Testis (tissue), 5 donors: ENCODE measurements at places on chromosomes 2 and 18.
A peak's percentile ranks its signal among the peaks of the same experiment; 100 is the strongest.

- DNase-seq = no peak
These were observed 678.3 kb downstream of the NYAP2 start for GRCh38 chr2:226077841-226078240.

- no peak for DNase-seq
These were observed 4.8 kb upstream of the KDM3A start for GRCh38 chr2:86436328-86436727.

- no peak for DNase-seq
These were observed 417.1 kb downstream of the HRH4 start for GRCh38 chr18:24877546-24877945.

- DNase-seq = peak; percentile 17
These were observed 118.6 kb downstream of the PTGR3 start for GRCh38 chr18:75090336-75090735.

GRCh38 chr2:240319221-240319854, 116.1 kb upstream of the GPC1 start:
- DNase-seq = no peak

- DNase-seq = no peak
These were observed 1002.8 kb upstream of the NRXN1 start for GRCh38 chr2:52034706-52035105.

- no peak for DNase-seq
These were observed 80.2 kb downstream of the MREG start for GRCh38 chr2:215933151-215933550.

GRCh38 chr2:28437149-28437835, 44.6 kb downstream of the FOSL2 start:
- DNase-seq = no peak

DNA sequence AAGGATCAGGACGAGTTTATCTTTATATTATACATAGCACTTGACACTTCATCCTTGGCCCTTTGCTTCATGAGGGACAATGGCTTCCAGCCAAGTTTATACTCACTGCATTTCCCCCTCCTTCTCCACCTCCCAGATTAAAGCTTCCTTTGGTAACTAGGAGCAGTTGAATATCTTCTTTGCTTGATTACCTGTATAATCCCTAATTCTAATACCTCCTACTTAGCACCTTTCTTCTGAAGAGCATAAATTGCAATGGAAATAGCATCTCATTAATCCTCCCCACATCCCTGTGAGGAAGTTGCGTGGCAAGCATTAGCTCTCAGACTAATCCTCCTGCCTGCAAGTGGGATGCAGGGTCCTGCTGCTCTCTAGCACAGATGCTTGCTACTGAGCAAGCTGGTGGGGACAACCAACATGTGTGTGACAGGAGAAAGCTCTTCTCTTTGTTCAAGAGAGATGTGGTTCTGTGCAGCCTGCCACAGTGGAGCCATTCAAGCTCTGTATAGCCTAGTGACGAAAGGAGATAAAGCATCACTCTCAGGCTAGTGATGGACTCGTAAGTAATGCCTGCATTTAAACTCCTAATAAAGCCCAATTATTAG, 19.1 kb downstream of the KLHL14 start:
- DNase-seq = no peak

DNA sequence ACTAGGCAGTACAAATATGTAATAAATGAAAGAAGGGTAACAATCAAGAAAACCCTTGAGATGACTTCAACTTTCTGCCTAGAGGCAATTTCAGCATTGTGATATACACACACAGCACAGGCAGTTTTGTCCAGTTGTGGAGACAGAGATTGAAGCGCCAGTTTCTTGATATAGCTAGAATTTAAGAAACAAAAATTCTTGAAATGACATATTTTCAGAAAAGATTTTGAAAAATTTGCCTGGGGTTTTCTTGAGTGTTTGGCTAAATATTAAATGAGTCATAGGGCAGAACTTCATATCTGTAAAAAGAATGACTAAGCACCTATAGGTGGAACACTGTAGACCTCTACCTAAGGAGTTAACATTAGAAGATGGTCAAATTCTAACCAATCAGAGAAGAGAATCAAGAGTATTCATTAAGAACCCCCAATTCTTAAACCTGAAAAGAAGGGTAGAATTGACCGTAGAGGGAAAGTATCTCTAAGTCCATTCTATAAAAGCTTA, 1266.8 kb upstream of the TMEFF2 start:
- no peak for DNase-seq

DNA sequence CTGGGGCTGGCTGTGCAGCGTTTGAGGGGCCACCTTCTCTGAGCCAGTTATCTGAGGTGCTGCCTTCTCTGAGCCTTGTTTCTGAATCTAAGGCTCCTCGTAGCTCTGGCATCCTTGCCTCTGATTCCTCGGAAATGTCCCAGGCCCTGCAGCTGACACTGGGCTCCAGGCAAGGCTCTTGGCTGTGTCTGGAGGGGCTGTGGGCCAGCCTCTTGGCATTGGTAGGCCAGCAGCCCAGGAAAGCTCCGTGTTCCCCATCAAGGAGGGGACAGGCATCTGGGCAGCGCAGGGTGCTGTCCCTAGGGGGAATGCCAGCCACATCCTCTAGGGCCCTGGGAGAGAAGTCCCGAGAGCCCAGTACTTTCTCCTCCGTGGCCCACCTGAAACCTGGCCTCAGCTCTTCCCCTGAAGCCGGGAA, 40.7 kb upstream of the TAF1B start:
- DNase-seq = no peak

DNA sequence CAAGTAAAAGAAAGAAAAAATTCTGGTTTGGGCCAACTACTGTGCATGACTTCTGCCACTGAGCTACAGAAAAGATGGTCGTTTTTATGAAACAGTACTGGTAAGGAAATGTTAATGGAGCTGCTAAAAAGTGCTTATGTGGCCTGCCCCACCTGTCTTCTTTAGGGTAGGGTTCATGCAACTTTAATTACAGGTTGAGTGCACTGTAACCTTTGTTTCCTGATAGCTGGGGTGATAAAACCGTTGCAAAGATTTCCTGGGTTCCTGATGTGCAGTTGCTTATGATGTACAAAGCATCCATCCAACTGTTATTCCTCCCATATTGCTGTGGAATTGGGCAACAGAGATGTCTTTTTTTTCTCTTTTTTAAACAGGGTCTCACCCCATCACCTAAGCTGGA, 34.3 kb upstream of the PUM2 start:
- no peak for DNase-seq

DNA sequence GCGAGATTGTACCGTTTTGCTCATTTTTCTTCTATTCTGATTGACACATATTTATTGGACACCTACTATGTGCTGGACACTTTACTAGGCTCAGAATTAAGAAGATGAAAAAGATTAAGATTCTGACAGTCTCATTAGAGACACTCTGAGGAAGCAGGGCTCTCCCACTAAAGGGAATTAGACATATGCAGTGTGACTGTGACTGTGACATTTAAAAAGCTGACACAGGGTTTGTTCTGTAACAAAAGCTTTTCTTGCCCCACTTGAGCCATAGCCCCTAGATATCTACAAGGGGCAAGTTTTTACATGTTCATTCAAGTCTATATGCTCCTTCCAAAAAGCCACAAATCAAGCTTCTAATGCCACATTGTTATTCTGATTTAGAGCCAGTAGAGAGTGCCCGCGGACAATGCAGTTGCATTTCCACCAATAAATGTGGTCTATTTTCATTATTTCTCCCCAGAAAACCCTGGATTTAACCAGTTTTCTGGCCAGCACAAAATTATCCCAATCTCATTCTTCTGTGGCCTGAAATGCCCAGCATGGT, 9.8 kb downstream of the ARHGAP25 start:
- no peak for DNase-seq

DNA sequence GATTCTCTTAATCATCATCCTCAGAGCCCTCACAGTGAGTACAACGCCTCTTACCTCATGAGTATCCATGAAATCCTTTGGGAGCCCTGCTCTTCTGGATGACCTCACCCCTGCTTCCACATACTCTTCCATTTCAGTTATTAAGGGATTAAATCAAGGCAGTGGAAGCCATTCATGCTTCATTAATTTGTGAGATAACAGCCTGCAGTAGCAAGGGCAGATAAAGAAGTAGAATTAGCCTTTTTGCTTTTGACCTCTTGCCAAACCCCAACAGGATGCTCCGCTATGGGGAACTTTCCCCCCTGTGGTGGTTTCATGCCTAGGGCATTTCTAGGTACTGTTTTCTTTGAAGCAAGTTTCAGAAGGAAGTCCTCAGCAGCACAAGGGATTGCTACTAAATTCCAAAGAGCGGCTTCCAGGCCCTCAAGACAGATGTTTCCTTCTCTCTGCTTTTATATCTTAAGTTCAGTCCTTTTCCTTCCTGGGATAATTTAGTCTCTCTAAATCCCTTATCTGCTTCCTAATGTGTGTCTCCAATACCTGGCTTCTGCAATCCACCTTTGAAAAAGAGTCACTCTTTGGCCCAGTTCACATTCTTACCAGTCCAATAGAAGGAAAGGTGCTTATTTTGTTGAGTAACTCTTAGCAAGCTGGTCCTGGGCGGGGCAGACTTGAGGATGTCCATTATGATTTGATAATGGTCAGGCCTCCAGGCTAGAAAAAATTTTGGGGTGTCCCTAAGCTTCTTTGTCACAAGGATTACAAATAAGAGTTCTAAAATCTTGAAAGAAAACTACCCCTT, 76.9 kb downstream of the MYO1B start:
- no peak for DNase-seq

- DNase-seq = no peak
These were observed 461.4 kb downstream of the GALR1 start for GRCh38 chr18:77711096-77711495.

DNA sequence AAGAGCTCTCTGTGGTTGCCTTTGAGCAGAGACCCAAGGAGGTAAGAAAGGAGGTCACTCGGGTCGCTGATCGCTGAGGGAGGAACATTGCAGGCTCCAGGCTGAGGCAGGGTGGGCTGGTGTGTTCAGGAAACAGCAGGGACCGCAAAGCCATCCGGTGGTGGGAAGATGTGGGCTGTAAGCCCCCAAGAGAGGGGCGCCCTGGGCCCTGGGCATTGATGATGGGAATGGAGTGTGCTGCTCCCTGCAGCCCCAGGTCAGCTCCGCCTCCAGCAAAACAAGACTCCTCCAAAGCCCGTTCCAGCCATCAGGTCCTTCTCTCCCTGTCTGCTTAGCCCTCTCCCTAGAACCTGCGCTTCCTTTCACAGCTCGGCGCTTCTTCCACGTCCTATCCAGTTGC, 229.7 kb downstream of the KLHL29 start:
- no peak for DNase-seq

DNA sequence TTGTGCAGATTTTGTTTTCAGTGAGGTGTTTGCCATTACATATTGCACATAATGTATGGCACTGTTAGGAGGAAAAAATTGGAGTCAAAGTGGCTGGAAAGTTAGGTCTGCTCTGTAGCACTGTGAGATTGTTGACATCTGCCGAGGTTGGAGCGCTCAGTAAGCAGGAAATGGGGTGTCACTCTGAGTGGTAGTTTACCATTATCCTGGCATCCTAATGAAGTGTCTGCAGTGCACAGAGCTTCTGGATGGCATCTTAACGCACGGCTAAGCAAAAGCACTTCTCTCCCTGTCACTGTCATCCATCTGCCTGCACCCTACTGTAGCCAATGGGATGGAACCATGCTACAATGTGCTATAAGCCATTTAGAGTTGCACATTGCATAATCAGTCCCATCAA, 561.9 kb downstream of the ARHGAP15 start:
- no peak for DNase-seq

DNA sequence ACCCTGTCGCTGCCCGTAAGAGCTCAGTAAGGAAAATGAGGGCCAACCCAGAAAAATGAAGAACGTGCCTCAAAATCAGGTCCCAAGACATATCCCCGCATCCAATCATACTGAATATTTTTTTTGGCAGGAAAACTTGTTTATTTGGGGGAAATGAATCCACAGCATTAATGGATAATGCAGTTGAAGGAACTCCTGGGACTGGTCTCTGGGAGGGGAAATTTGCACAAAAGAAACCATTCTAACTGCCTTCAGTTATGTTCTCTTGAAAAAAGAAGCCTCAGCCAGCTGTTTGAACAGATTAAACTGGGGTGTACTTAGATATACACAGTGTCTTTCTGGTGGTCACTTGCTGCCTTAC, 61.3 kb downstream of the SPRED2 start:
- no peak for DNase-seq

GRCh38 chr2:180474716-180475115, 467.6 kb upstream of the CWC22 start:
- no peak for DNase-seq

- peak; percentile 17 for DNase-seq
These were observed 113.2 kb upstream of the ZSWIM2 start for GRCh38 chr2:186962085-186962747.

- no peak for DNase-seq
These were observed 98.7 kb downstream of the ANKRD44 start for GRCh38 chr2:197211881-197212342.

DNA sequence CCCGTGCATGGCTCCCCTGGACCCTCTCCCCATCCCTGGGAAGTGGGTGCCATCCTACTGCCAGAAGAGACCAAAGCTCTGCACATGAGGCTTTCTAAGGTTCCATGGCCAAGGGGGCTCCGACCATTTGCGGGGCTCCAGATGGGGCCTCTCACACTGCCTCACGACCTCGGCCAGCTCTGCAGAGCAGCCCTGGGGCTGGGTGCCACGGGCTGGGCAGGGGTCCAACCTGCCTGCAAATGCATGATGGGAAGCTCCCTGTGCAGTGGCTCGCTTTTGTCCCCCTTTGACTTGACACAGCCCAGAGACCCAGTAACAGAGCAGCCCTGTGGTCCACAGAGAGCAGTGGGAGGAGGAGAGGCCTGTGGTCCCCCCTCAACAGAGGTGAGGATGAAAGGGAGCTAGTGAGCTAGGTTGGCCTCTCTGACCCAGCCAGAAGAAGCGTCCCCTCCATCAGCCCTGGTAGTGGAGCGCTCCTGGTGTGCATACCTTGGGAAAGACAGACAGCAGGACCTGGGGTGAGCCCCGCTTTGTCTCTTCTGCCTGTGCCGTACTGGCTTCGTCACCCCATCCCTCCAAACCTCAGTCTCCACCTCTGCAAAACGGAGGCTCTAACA, 174.1 kb downstream of the DDX1 start:
- DNase-seq = no peak

- no peak for DNase-seq
These were observed 128.0 kb upstream of the SP5 start for GRCh38 chr2:170587117-170587516.

GRCh38 chr2:172096626-172097547, 5.8 kb downstream of the DLX2 start:
- no peak for DNase-seq

- DNase-seq = no peak
These were observed 7.9 kb upstream of the LBH start for GRCh38 chr2:30223413-30223874.

- peak; percentile 25 for DNase-seq
These were observed 135.8 kb downstream of the SH3RF3 start for GRCh38 chr2:109264595-109265328.
